ENCODE measurements at places on chromosomes 3 and 15.

DNA sequence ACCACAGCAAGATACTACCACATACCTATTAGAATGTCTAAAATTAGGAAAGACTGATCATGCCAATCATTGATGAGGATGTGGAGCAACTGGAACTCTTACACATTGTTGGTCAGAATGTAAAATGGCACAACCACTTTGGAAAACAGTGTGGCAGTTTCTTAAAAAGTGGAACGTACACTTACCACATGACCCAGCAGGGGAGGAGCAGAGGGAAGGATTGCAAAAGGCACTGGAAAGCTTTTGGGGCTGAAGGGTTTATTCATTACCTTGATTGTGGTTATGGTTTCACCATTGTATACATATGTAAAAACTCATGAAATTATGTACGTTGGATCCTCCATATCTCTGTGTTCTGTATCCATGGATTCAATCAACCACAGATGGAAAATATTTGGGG is 3.3 kb upstream of the EHD4 start:
- DNase-seq: no peak

DNA sequence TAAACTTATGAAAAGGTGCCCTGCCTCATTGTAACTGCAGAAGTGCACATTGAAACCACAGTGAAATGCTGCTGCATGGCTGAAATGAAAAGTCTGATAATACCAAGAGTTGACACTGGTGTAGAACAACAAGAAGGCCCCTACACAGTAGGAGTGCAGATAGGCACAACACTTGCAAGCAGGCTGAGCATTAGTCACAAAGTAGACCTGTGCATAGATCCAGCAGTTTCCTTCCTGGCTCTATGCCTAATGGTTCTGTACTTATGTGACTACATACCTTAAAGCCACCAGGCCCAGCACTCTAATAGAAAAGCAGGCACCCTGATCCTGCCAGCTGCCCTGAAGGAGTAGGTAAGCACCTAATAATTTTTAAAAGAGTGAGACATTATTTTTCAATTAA is 41.8 kb downstream of the PRR23E start:
- DNase-seq: no peak

DNA sequence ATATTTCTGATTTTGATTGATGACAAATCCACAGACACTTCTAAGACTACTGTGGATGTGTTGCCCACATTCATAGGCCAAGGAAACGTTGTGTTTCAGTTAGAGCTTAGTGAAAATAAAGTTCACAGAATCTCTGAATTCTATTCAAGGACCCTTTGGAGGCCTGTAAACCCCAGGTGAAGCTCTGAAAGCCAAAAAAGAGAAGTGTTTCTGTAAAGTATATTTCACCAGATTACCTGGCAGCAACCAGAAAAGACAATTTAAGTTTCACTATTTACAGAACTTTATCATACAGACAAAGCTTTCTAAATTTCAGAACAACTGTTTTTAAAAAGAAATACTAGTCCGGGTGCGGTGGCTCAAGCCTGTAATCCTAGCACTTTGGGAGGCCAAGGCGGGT is 2.6 kb downstream of the CLPX start:
- no peak for DNase-seq

- DNase-seq: no peak
Measured at GRCh38 chr15:39124553-39125171, 456.2 kb upstream of the THBS1 start.

DNA sequence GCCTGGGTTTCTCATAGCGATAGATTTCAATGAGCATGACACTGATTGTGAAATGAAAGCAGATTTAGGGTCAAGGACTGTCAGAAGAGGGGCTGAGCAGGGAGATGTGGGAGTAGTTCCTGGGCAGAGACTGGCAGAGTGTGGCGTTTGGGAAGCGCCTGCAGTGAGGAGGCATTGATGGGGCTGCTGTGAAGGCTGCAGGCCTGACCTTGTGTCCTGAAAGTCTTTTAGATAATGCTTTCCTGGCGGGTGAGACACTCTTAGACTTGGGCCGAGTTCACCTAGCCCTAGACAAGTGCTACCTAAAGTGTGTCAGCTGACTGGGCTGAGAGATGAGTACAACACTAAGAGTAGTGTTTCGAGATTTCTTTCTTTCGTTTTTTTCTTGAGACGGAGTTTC is 20.7 kb downstream of the USP13 start:
- DNase-seq: no peak

- no peak for DNase-seq
Measured at GRCh38 chr3:13098192-13098988, 25.2 kb upstream of the IQSEC1 start.

GRCh38 chr3:190826018-190826417 is 36.5 kb downstream of the GMNC start:
- DNase-seq: no peak

DNA sequence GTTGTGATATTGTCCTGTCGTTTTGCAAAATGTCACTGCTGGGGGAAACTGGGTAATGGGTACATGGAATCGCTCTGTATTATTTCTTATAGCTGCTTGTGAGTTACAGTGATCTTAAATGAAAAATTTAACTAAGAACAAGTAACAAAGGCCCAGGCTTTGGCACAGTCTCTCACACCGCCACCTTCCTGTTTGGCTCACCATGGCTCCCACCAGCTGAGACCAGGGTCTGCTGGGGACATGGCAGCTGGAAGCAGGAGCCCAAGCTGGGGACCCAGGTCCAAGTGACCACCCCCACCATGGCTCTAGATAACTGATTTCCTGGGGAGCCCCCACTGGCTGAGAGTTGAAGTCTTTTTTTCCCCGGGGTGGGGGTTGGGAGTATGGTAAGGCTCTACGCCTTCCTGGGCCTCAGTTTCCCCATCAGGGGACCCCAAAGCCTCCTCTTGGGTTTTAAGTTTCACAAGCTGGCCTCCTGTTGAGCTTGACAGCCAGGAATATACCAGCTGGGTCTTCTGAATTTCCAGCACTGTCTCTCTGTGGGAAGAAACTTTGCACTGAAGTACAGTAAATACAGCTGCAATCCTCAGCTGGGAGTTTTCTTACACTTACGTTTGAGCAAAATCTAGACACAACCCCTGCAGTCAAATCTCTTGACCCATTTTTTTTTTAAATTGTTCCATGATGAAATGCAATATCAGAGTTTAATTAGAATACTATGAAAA is 26.1 kb downstream of the ABTB1 start:
- no peak for DNase-seq

DNA sequence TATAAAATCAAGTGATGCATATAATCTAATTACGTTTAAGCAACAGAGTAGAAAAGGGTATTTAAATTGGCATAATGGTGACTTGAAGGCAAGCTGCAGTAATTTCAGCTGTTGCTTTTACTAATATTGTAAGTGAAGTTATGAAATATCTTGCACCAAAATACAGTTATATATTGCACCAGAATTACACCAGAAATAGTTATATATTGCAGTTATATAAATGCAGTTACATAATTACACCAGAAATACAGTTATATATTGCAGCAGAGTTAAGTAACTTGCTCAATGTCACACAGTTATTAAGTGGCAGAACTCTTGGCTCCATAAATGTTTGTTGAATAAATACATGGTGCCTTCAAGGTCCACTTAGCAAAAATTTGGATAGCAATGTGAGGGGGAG is 51.4 kb downstream of the PCOLCE2 start:
- no peak for DNase-seq

DNA sequence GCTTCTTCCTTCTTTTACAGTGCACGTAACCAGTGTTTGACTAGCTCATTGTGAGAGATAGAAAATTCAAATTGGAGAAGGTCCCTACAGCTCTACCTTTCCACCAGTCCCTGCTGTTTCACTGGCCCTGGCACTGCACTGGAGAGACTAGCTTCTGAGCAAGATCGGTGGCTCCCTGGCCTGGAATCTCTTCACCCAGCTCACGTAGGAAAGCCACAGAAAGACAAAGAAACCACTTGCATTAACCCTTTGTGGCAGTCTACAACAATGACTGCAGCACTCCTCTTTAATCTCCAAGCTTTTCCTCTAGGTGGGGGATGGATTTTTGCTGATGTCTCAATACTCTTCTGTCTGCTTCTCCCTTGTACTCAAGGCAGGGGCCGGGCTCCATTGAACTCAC is 155.9 kb downstream of the PEX5L start:
- no peak for DNase-seq

DNA sequence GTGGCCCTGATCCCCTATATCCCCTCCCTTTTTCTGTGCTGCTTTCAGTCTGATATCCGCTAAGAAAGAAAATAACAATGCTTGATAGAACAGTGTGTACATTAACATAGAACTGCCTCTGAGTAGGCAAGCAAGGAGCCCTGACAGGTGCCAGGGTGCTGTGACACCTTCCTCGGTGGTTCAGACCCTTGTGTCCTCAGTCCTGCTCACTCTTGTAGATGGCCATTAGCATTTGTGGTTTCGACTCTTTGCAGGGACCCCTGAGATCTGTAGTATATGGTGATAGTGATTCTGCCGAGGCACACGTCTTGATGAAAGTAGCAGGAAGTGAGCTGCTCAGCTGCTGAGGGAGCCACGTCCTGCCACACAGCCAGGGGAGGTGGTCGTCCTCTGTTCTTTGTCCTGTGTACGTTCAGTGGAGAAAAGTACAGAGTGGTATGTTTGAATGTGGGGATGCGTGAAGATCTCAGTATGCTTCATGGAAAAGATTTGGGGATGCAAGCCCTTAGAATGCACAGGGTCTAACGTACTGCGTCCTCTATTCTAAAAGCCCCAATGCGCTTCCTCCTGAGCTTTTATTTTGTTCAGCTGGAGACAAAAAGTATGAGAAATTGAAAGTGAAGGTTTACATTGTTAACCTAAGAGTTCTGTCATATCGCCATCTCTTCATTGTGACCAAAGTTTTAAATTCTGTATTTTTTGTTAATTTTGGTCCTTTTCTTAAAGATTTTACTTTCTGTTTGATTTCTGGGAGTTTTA is 35.4 kb downstream of the PXYLP1 start:
- no peak for DNase-seq

GRCh38 chr3:189355481-189356201 is 183.9 kb downstream of the TPRG1 start:
- no peak for DNase-seq

DNA sequence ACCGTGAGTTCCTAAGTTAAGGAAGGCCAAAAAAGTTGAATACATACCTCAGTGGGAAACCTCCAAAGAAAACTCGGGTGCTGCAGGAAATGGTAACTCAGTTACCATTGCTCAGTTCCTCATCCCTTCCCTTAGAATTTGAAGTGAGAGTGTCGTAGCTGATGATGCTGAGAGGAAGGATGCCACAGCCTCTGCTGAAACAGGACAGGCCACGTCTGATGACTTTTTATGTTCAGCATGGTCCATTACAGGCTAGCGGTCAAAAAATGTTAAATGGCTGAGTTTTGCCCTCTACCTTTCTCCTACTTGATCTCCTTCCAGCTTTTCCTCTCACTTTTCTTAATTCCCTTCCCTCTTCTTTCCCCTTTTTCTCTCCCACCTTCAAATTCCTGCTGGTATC is 135.5 kb downstream of the GHSR start:
- no peak for DNase-seq

- DNase-seq: peak; percentile 38
Measured at GRCh38 chr15:29139540-29140459, 129.8 kb downstream of the NSMCE3 start.

DNA sequence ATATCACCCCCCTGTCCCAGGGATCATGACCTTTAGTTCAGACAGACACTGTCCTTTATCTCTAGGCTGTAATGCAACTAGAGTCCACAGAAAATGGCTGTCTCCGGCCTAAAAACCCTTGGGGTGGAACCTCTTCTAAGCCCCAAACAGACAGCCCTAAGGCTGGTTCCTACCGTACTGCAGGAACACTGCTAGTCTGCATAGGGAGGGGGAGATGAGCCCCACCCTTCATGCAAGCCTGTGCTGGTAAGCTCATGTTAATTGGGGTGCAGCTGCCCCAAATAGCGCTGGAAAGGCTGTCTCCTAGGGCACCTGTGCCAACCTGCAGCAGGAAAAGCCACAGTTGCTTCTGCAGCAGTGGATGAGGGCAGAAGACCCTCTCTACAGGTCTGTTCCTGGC is 252.1 kb upstream of the MDFIC2 start:
- no peak for DNase-seq

DNA sequence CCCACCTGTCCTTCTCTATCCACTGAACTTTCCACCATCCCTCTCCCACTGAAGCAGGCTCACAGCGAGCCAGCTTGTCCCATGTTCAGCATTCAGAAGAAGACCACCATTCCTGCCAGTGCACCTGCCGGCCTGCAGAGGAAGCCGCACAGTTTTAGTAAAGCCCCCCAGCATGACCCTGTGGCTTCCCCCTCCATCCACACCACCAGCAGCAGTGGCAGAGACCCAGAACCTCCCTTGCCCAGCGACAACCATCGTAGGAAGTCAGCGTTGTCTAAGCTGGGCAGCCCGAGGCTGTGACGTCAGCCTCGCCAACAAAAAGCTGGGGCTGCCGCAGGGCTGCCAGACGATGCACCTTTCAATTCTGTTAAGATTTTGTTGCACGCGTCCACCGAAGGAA is 66.6 kb upstream of the TAMM41 start:
- DNase-seq: no peak

GRCh38 chr3:144381607-144382006 is 410.0 kb downstream of the DIPK2A start:
- DNase-seq: no peak

DNA sequence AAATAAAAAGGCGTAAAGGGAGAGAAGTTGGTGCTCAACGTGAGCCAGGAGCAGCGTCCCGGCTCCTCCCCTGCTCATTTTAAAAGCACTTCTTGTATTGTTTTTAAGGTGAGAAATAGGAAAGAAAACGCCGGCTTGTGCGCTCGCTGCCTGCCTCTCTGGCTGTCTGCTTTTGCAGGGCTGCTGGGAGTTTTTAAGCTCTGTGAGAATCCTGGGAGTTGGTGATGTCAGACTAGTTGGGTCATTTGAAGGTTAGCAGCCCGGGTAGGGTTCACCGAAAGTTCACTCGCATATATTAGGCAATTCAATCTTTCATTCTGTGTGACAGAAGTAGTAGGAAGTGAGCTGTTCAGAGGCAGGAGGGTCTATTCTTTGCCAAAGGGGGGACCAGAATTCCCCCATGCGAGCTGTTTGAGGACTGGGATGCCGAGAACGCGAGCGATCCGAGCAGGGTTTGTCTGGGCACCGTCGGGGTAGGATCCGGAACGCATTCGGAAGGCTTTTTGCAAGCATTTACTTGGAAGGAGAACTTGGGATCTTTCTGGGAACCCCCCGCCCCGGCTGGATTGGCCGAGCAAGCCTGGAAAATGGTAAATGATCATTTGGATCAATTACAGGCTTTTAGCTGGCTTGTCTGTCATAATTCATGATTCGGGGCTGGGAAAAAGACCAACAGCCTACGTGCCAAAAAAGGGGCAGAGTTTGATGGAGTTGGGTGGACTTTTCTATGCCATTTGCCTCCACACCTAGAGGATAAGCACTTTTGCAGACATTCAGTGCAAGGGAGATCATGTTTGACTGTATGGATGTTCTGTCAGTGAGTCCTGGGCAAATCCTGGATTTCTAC is at the start of gene RARB:
TSS of gene RARB (plus strand) at position 322 of the 847 bp plus-strand sequence. CDS start at position 791, 469 bp downstream.
- peak; percentile 68 for DNase-seq

DNA sequence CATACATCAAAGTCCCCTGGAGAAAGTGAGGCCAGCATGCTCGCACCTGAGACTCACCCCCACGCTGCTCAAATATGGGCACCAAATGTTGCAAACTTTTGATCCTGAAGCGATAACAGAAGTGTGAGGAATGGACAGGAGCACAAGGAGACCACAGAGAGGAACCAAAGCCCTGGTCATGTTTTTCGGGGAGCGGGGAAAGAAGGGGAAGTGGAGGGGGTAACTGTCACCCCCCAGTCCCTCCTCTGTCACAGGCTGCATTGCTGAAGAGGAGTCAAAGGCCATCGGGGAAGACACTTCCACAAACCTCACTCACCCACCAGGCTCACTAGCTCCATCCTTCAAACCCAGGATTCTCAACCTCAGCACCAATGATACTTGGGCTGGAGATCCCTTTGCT is 182.4 kb downstream of the UACA start:
- DNase-seq: no peak
